ENCODE measurements at places on chromosomes 1 and 21.

- no peak for DNase-seq
These were observed 1.3 kb downstream of the INAVA start for GRCh38 chr1:200895801-200896530.

- no peak for DNase-seq
These were observed 5.4 kb upstream of the NTNG1 start for GRCh38 chr1:107135463-107135862.

DNA sequence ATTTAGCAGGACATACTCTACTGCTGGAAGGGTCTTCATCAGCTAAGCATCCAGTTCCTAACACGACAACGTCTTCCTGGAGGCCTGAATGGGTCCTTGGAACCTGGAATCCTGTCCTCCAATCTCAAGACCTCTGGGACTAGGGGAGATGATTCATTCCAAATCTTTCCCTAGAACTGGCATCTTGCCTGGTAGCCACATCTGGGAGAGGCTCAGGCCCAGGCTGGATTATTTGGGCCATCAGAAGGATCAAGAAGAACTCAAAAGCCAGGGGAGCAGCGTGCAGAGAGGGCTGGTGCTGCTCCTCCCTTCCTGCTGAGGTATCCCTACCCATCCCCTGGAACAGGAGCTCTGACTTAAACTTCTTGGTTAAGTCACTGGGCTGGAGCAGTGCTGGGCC lies 2.8 kb upstream of the PHLDA3 start:
- DNase-seq: no peak

- DNase-seq: no peak
These were observed 41.7 kb upstream of the ARHGAP29 start for GRCh38 chr1:94279038-94279437.

DNA sequence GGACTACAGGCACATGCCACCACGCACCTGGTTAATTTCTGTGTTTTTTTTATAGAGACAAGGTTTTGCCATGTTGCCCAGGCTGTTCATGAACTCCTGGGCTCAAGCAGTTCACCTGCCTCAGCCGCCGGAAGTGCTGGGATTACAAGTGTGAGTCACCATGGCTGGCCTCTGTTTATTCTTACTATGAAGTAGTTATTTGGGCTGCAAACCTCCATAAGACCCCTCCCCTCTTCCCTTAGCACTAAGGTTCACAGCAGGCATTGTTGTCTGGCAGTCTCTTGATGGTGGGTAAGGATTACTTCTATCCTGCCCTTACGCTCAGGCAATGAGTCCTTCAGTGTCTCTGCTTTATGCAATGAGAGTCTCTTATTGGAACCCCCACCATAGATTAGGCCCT lies 51.8 kb downstream of the ANGPTL1 start:
- DNase-seq: no peak

DNA sequence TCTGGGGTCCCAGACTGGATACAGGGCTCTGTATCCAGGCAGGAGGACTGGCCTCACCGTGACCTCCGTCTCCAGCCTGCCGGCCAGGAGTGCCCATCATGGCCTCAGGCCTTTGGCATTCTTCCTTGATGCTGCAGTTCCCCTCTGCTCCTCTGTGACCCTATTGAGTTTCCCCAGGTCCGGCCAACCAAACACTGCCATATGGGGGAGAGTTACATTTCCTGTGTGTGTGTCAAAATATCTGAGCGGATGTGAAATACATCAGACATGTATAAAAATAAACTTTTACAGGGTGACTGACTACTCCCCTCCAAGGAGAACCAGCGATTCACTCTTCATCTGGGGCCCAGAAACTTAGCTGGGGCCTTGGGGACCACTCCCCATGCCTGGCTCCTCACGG lies 10.2 kb upstream of the UBL4B start:
- no peak for DNase-seq

DNA sequence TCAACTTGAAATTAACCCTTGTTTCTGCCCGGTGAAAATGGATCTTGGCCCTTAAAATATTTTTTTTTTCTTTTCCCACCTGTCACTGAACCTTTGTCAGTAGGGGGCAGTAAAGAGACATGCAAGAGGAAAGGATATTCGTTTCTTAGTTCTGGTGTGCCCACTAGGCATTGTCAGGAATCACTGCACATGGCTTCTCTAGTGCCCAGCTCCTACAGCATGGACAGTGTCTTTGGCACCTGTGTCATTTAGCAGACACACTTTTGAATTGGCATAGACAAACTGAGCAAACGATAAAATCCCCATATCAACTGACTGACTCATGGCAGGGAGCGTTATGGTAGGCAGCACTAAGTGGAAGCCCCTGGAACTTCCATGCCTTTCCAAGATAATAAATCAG lies 1048.1 kb downstream of the BRINP3 start:
- no peak for DNase-seq

GRCh38 chr21:33362044-33362555 lies 37.3 kb downstream of the IFNAR1 start:
- DNase-seq: peak; percentile 19

- DNase-seq: no peak
These were observed 651 bp upstream of the GABRD start for GRCh38 chr1:2018217-2019171.

- DNase-seq: no peak
These were observed 125 bp downstream of the ATP5PF start for GRCh38 chr21:25734654-25734903.

DNA sequence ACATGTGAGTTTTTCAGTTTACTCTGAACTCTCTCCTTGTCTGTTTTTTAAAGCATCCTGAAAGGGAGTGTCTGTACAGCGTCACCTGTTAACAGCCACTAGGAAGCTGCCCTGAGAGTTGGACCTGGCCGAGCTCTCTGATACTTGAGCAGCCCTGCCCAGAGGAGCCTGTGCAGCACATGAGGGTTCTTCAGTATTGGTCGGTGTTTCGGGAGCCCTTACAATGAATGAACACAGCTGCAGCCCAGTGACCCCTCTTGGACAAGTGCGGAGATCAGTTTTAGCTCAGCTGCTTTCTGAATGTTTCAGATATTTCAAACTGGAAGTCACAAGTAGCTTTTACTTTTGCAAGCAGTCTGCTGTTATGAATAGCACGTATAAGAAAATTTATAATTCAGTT lies 39.2 kb downstream of the ADARB1 start:
- DNase-seq: no peak

DNA sequence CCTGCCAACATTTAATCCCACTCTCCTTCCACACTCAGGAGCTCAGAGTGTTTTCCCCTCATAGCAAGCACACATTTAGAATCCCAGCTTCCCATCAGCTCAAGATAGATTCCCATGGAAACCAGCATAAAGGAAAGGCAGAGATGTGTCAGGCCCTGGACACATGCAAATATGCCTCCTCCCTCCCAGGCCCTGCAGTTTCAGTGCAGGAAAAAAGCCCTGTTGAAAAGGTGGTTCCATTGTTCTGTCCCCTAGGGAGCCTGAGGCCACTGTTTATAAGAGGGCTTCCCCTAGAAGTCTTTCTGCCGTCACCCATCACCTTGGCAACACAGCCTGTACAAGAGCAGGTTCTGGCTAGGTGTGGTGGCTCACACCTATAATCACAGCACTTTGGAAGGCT lies 3.6 kb downstream of the CACNA1S start:
- no peak for DNase-seq

- DNase-seq: no peak
These were observed 90.0 kb downstream of the OBSCN start for GRCh38 chr1:228297822-228298221.

GRCh38 chr1:206921772-206922265 lies at the start of gene FCMR:
FCMR (minus strand) TSS chr1:206921941; CDS start chr1:206921854, 87 bp downstream.
- no peak for DNase-seq

DNA sequence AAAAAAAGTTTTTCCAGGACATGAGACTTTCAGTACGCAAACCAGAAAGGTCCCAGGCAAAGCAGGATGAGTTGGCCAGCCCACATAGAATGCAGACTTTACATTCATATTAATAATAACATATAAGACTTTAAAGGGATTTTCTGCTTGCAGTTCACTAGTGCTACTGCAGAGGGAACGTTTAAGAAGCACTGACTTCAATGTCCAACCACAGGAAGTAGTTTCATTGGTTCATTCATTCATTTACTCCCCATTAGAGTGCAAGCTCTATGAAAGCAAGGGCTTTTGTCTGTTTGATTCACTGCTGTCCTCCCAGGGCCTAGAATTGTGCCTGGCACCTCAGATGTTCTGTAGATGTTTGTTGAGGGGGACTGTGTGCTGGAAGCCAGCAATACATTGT lies 11.8 kb upstream of the SERINC2 start:
- DNase-seq: no peak

- no peak for DNase-seq
These were observed 1.7 kb downstream of the PDXK start for GRCh38 chr21:43720539-43721166.

DNA sequence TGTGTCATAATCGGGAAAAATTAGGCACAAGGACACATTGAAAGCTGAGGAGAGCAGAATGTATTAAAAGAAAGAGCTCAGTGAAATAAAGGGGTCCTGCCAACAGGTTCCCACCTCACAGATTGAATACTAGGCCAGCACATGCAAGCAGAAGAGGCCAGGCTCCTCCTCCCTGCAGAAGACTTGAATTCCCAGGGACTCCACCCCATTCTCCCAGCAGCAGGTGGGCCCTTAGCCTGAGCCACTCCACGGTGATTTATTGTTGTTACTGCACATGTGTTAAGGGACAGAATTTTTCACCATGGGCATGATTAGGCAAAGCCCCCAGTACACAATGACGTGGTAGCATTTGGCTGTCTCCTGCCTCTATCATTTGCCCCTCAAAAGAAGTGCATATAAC lies 1844.7 kb downstream of the NCAM2 start:
- no peak for DNase-seq

GRCh38 chr1:11463177-11463576 lies 15.8 kb upstream of the DISP3 start:
- no peak for DNase-seq

DNA sequence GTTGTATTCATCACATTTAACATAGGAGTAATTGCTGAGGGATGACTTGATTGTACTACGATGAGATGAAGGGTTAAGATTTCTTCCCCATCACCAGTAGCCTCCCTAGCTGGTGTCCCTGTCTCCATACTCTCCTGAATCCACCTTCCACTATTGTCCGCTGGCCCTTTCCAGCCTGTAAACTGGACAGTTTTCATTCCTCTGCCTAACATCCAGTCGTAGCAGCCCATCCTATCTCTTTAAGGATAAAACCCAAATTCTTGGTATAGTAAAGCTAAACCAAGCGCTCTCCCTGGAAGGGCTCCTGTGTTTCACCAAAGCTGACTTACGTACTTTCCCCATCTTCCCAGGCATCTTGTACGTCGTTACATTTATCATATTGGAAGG lies 670 bp downstream of the COX20 start:
- DNase-seq: no peak

DNA sequence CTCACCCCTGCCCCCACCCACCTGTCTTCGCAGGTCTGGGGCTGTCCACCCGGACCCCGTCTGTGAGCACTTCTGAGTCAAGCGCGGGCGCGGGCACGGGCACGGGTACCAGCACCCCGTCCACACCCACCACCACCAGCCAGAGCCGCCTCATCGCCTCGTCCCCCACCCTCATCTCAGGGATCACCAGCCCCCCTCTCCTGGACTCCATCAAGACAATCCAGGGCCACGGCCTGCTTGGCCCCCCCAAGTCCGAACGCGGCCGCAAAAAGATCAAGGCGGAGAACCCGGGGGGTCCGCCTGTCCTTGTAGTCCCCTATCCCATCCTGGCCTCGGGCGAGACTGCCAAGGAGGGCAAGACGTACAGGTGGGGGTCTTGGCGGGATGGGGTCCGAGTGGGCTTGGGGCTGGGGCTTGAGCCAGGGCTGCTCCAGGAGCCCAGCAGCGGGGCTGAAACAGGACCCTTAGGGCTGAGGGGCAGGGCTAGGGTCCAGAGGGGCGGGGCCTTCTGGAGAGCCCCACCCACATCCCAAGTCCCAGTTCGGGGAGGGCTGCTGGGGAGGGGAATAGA lies 23.9 kb downstream of the ZNF362 start:
- no peak for DNase-seq

Measured in stimulated activated CD8-positive, alpha-beta memory T cell treated with anti-CD3 and anti-CD28 coated beads, Interleukin-7, amount 100 ng/mL, for 1 hour (primary cell).